ENCODE measurements at places on chromosomes 5 and 9.

DNA sequence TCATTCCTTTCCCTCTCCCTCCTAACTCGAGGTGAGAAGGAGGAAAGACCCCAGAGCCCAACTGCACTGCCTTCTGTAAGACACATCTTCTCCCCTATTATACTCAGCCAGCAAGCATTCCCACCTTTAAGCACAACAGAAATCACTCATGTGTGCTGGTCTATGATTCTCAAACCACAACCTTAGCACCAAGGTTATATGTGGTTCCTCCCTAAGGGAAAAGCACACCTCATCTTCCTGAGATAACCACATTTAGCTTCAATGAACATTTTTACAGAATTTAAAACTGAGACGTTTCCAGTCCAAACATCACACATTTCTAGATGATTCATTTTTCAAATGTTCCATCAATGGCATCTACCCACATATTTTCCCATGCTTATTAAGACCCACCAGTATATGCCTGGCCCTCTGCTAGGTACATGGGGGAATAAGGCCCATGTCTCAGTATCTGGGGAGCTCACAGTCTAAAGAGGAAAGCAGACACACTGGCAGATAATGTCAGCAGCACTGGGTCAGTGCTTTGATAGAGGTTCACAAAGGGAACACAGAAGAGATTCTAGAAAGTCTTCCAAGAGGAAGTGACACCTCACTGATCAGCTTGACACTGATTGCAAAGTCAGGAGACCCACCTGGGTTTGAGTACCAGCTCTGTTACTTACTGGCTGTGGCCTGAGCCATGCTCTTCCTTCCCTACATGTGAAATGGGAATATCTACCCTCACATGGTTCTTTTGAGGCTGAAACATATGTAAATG is 245.4 kb downstream of the DENND1A start:
- no peak for DNase-seq

GRCh38 chr9:87499424-87500017 is 1.9 kb downstream of the DAPK1 start:
- no peak for DNase-seq

DNA sequence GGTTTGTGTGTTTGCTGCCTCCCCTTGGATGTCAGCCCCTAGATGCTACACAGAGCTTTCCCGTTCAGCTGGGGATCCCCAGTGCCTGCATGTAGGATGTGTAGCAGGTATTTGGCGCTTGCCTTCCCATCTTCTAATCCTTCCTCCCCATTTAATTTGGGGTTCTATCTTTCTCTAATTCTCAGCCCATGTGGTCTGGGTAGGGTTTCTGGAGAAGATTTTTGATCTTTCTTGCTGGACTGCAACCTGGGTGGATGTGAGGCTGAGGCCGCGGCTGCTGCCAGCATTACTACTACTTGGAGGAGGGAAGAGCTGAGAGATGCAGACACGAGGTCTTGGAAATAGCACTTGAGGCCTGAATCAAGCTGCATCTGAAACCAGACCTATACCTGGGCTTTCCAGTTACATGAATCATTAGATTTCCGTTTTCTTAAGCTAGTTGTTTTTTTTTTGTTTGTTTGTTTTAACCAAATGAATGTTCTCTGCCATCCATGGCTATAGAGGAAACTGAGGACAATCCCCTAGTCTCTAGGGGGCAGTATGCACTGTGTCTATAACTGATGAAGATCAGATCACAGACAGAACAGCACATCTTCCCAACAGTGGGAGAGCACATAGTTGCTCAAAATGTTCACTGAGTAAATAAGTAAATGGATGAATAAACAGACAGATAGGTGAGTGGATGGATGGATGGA is 178.6 kb downstream of the FGF18 start:
- no peak for DNase-seq

GRCh38 chr9:33378121-33378795 is 24.1 kb downstream of the AQP7 start:
- DNase-seq: no peak

DNA sequence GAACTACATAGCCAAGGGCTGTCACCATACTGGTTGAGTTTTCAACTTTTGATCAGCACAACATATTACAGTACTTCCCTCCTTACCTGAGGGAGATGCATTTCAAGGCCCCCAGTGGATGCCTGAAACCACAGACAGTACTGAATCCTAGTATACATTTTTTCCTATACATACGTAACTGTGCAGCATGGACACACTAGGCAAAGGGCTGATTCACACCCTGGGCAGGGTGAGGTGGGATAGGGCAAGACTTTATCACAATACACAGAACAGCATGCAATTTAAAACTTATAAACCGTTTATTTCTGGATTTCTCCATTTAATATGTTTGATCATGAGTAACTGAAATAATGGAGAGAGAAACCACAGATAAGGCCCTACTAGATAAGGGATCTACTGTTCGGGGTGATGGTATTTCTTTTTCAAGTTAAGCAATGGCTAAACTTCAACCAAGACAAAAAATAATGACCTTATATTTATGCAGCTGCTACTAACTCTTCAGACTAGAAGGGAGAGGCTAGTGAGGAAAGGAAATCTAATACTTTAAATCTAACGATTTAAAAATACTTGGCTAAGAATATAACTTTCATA is 186.9 kb upstream of the GNA14 start:
- no peak for DNase-seq

- no peak for DNase-seq
These were observed 611 bp downstream of the EXOSC3 start for GRCh38 chr9:37784291-37784615.

DNA sequence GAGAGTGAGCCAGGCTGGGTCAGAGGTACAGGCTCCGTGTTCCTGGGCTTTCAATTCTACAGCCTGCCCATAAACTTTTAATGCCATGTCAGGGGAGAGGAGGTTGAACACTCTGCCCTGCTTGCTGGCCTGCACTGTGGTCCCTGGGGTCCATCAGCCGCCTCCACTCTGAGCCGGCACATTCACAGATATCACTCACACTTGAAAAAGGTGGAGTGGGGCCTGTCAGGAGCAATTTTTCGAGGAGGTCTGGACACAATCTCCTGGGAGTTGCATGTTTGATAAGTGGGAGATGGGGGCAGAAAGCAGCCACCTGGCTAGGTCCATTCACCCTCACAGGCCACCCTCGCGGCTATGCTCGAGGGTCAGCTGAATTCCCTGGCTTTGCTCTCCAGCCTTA is 22.9 kb downstream of the S1PR3 start:
- no peak for DNase-seq

DNA sequence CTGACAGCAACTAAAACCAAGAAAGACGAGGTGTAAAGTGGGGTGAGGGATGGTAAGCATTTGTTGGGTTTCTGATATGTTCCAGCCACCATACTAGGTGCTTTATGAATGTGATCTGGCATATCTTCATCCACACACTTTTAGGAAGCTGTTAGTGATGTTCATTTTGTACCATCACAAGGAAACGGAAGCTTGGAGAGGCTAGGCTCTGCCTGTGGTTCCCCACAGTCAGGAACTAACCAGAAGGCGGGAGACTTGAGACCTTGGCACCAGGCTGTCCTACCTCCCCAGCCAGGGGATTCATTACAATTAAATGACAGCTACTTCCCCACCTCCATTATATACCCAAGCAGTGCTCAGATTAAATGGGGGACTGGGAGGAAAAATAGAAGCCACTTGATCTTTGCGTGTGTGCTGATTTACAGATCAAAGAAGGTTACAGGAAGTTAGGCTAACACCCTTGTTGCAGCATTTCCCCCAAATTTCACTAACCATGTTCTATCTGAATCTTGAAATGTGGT is 43.0 kb downstream of the SFXN1 start:
- DNase-seq: no peak

GRCh38 chr9:87285183-87285850 is 212.3 kb upstream of the DAPK1 start:
- DNase-seq: no peak

All from stimulated activated CD4-positive, alpha-beta T cell treated with anti-CD3 and anti-CD28 coated beads, Interleukin-12 subunit alpha, Interleukin-12 subunit beta, amount 100 ng/mL, for 24 hours (primary cell).